Peyer's patch (tissue), 4 donors: ENCODE measurements at places on chromosomes 2 and 18. TPM values are rescaled to one million over a fixed set of nuclear protein-coding genes. Genes with fewer than 3 reads are reported as not detected.

The LIMS1 gene
- total RNA-seq, result 51.8 TPM

The TCF7L1 gene
- total RNA-seq, result 2.4 TPM

The INHBB gene
- 0.95 TPM for total RNA-seq

The PLA2R1 gene
- total RNA-seq, result 11.6 TPM

The POTEJ gene
- total RNA-seq, result not detected

GRCh38 chr2:113220970-113221708 lies 47.4 kb downstream of the PSD4 start:
- no peak for DNase-seq

DNA sequence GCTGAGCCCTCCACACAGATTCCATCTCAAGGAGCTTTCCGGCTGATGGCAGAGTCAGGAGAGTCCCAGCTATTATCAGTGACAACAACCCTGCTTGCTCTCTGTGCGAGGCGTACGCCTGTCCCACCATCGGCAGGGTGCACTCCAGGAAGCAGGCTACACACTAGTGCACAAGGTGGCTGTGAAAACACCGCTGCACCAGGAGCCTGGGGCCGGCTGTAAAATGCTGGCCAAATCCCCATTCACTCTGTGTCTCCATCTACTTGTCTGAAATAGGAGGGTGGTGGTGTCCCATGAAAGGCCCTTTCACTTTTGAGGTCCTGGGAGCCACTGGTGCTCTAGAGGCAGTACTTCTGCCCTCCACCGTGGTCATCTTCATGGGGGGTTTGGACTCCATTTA lies 183.2 kb upstream of the SMAD2 start:
- DNase-seq, result no peak

- no peak for DNase-seq
These were observed 126.7 kb downstream of the XRCC5 start for GRCh38 chr2:216235896-216236295.

- no peak for DNase-seq
These were observed 7.7 kb downstream of the MAPRE3 start for GRCh38 chr2:26978061-26978596.

DNA sequence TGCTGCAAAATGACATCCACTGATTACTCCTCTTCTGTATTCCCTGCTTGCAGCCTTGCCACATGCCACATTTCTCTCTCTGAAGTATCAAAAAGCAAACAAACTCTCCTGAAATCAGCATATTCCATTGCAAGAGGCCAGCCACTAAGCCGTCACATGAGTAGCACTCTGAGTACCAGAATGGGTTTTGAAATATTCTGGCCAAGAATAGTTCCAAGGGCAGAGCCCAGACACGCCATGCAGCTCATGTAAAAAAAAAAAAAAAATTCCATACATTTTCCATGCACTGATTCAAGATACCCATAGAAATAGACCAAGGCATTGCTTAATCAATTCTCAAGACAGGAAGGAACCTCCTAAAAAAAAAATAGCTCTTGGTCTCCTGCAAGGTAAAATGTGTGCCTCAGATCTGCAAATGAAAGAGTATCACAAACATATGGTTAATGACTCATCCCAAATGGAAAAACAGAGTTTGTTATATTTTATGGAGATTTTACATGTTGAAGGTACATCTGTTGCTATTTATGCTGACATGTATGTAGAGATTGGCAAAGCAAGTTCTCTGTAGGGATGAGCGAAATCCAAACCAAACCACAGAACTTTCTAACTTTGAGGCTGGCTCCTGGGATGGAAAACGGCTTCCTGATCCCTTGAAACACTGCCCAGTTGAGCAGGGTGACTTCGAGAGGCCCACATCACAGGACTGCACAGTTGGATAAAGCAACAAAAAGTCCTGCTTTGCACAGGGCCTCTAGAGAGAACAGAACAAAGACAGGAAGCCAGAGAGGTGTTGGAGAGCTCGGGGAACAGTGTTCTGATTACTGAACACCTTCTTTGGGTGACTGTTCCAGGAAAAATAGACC lies 346.2 kb downstream of the ZNF521 start:
- no peak for DNase-seq

DNA sequence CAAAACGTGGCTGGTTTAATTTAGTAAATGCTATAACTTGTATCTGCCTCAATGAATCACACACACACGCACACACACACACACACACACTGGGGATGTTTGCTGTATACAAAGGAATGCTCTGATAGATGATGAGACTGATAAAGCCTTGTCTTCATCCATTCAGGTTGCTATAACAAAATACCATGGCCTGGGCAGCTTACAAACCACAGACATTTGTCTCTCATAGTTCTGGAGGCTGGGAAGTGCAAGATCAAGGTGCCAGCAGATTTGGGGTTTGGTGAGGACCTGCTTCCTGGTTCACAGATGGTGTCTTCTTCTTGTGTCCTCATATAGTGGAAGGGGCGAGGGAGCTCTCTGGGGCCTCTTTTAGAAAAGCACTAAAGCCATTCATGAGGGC lies 149.5 kb upstream of the HDAC4 start:
- no peak for DNase-seq
